Endothelial cell (in vitro differentiated cells): ENCODE measurements at places on chromosomes 2 and 18. TPM values are rescaled to one million over a fixed set of nuclear protein-coding genes. Genes with fewer than 3 reads are reported as not detected.
A peak's percentile ranks its signal among the peaks of the same experiment; 100 is the strongest.

The VWC2L gene
- total RNA-seq: not detected

The NMUR1 gene
- not detected for total RNA-seq

The POMC gene
- total RNA-seq: 0.64 TPM

DNA sequence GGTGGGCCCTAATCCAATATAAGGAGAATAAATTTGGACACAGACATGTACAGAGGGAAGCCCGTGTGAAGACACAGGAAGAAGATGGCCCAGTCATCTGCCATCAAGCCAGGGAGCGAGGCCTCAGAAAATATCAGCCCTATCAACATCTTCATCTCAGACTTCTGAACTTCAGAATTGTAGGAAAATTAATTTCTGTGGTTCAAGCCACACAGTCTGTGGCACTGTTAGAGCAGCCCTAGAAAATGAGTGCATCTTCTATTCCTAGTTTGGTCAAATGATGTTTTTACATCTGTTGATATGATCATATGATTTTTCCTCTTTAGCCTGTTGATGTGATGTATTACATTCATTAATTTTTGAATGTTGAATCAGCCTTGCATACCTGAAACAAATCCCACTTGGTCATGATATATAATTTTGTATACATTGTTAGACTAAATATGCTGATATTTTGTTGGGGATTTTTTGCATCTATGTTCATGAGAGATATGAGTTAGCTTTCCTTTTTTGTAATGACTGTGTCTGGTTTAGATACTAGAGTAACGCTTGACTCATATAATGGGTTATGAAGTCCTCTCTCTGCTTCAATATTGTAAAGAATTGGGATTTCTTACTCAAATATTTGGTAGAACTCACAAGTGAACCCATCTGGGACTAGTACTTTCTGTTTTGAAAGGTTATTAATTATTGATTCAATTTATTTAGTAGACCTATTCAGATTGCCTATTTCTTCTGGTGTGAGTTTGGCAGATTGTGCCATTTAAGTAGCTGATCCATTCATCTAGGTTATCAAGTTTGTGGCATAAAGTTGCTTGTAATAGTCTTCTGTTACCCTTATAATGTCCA is 451.4 kb downstream of the EIPR1 start:
- DNase-seq: no peak

DNA sequence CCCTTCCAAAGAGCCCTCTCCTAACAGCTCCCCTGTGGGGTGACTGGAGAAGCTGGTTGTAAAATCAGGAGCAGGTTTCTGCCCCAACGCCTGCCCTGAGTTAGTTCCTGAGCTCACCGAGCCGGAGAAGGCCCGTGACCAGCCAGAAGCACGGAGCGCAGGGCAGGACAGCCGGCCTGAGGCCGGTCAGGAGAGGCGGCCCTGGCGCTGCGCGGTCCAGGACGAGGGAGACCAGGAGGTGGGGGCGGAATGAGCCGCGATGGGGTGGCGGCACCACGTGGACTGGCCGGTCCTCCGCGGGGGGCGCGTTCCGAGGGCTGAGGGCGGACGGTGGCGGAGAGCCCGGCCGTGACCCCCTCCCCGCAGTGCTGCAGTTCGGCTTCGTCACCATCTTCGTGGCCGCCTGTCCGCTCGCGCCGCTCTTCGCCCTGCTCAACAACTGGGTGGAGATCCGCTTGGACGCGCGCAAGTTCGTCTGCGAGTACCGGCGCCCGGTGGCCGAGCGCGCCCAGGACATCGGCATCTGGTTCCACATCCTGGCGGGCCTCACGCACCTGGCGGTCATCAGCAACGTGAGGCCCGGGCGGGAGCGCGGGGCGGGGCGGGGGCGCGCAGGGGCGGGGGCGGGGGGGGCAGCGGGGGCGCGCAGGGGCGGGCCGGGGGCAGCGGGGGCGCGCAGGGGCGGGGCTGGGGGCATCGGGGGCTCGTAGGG is 29.0 kb downstream of the ANO7 start:
- DNase-seq: peak; percentile 66

- DNase-seq: no peak
These were observed 852.0 kb upstream of the FSHR start for GRCh38 chr2:50006327-50006726.

GRCh38 chr2:216371721-216372702 is at the start of gene MARCHF4:
Gene MARCHF4, minus strand, starts transcription at chr2:216372483. Its CDS starts 2,223 bp downstream, at chr2:216370260.
- DNase-seq: peak; percentile 92

DNA sequence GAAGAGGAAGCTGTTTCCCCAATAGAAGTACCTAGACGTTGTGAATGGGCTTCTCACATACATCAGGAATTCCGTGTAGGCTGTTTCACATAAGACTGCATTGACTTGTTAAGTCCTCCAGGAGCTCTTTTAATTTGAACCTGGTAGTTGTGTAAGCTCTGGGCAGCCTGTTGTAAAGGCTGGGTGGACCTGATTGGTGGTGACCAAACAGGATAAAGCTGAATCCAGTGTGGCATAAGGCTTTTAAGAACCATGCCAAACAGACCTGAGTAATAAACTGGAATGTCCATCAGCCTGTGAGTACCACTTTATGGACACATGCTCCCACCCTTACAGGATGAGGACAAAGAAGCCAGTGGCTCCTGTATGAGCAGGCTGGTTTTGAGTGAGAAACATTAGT is 24.1 kb downstream of the RMND5A start:
- no peak for DNase-seq

DNA sequence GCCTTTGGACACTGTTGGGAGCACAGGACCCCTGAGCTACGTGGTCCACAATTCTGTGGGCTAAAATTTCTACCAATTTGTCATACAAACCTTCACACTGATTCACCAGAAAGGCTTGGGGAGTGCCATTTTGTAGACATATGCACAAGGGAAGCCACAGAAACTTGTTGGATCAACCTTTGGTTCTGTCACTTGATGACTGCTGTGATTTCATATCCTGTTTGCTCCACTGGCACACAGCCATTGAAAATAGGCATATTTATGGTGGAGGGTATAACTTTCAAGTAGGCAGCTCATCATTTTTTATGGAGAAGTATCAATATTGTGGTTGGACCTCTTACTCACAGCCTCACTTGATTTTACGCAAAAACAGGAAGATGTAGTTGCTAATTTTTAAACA is 10.5 kb downstream of the NAPG start:
- no peak for DNase-seq

- DNase-seq: no peak
These were observed 734.4 kb downstream of the CBLN2 start for GRCh38 chr18:71809711-71810110.

DNA sequence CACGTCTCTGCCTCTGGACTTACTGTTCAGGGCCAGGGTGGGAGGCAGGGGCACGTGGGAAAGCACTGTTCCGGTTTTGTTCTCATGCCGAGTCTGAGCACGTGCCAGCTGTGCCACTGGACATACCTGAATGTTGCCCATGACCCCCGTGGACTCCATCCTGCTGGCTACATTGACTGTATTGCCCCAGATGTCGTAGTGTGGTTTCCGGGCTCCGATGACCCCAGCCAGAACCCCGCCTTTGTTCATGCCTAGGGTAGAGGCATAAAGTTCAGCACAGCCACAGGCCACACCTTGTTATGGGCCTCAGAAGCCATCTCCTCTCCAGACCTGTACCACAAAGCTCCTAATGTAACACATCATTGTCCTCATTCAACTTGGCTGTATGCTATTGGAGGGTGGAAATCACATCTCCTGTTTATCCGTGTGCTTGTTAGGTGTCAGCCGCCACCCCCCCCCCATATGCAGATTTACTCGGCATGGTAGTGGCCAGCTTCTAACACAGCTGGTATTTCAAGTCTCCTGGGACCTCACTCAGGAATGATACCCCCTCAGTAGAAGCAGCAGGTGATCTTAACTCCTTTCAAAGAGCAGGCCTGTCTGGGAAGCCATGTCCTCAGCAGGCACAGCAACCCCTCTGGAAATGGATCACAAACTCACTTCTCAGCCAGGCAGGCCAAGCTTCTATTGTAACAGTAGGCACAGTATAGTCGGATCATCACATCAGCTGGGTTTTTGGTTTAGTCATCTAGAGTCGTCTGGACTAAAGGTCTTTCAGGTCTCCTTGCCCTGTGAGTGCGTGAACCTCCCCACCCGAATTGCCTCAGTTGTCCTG is 27.6 kb downstream of the CENPO start:
- no peak for DNase-seq

DNA sequence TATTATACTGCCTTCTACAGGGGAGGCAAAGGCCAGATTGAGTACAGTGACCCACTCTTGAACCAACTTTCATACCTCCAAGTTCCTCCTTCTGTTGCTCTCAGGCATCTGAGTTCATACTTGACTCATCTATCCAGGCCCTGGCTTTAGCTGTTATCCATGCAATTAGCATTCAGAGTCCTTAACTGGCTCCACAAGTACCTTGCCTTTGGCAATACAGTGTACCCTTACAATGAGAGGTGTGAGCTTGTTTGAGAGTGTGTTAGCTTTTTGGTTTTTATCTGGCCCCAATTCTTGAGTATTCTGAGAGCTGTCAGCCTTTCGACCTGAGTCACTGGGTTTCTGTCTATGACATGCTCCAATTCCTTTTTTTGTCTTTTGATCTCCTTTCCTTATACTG is 60.2 kb downstream of the EHD3 start:
- DNase-seq: no peak

GRCh38 chr2:101974663-101975062 is 17.1 kb upstream of the IL1R2 start:
- no peak for DNase-seq

GRCh38 chr18:1252534-1252933 is 347.9 kb downstream of the ADCYAP1 start:
- DNase-seq: no peak
